ENCODE measurements at places on chromosomes 16 and 17. TPM values are rescaled to one million over a fixed set of nuclear protein-coding genes. Genes with fewer than 3 reads are reported as not detected.
A peak's percentile ranks its signal among the peaks of the same experiment; 100 is the strongest.

DNA sequence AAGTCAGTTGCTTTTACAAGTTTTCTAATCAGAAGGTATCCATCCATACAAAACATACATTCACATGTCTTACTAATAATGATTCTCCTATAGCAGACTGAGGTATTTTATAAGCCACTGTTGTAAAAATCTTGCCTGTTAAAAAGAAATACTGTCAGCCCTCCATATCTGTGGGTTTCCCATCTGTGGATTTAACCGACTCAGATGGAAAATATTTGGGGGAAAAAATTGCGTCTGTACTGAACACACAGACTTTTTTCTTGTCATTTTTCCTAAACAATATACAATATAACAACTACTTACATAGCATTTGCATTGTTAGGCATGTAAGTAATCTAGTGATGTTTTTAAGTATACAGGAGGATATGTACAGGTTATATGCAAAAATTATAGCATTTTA is 90.4 kb downstream of the PARN start:
- H3K4me3 ChIP-seq, result no peak overlapping the region
- H3K36me3 ChIP-seq, result peaks cover 22% of the 10 kb centered on the region
- no peaks in the 10 kb centered on the region for H3K27me3 ChIP-seq
- no peaks in the 10 kb centered on the region for H3K4me1 ChIP-seq

DNA sequence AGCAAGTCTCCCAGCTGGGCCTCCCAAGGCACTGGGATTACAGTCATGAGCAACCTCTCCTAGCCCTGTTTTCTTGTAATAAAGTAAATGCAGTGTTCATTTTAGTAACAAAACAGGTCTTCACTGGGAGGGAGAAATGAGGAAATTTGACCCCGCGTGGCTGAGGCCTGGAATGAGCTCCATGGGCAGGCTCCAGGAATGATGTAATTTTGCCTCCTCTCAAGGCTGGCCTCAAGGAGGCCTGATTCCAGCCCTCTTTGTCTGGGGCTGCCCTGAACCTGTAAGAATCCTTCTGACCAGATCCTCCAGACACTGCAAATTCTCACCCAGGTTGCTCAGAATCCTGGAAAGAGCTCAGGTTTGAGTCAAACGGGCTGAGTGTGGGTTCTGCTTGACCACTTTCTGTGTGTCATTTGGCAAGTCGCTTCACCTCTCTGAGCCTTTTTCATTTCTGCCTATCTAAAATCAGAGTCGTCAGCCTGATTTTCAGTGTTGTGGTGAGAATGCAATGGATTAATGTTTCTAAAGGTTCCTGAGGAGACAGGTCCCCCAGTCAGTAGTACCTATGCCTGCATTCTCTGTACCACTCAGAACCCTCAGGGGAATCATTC is 57.1 kb downstream of the RAB11FIP4 start:
- H3K4me1 ChIP-seq, result no peaks in the 10 kb centered on the region
- no peak overlapping the region for H3K4me3 ChIP-seq
- H3K27me3 ChIP-seq, result no peaks in the 10 kb centered on the region
- no peak overlapping the region for H3K27ac ChIP-seq

OR1A1 gene
- 0.05 TPM for total RNA-seq

CCDC40 gene
- not detected for total RNA-seq

GRCh38 chr17:20797292-20797691 is 217.8 kb downstream of the CDRT15L2 start:
- H3K4me1 ChIP-seq, result peaks cover 38% of the 10 kb centered on the region
- peak overlapping the region; percentile 95 for H3K27ac ChIP-seq
- no peaks in the 10 kb centered on the region for H3K36me3 ChIP-seq
- peak; percentile 20 for DNase-seq
- H3K4me3 ChIP-seq, result peak overlapping the region; percentile 50
